HL-60 (cell line): ENCODE measurements at places on chromosomes 5 and 9.

DNA sequence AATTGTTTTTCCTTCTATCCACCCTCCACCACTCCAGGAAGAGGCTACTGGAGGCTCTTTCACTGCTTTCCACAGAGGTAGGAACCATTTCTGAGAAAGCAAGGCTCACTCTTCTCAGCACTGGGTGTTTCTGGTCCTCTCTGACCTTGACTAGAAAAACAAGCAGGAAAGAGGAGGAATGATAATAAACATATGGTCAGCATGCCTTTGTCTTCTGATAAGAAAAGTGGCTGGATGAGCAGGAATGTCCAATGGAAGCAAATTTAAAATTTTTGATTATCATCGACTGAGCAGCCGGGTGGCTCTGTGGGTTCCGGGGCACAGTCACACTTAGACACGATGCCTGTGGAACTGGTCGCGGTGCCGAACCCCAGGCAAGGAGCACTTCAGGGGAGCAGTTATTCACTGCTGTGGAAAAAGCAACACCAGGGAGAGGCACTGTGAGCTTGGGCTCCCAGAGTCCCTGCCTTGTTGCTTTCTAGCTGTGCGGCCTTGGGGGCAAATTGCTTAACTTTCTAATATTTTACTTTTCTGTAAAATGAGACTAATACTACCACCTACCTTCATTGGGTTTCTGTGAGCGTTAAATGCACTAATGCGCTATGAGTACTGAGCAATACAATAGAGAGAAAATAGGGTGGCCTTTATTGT, 157.0 kb upstream of the LHFPL2 start:
- no peak for DNase-seq

DNA sequence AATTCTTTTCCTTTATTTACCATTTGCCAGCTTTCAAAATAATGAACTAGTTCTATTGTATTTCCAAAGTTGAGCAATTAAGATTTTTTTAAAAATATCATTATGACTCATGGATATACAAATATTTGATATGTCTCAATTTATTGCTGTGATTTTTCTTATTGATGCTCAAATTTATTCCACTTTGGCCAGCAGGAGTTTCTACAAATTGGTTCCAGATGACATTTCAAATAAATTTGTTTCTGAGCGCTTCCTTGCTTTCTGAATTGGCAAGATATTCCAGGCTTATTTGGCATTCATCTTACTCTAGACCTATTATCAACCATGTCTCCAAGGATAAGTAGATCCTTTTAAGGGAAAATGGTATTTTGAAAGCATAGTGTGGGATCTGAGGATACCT, 58.5 kb upstream of the TJP2 start:
- no peak for DNase-seq

DNA sequence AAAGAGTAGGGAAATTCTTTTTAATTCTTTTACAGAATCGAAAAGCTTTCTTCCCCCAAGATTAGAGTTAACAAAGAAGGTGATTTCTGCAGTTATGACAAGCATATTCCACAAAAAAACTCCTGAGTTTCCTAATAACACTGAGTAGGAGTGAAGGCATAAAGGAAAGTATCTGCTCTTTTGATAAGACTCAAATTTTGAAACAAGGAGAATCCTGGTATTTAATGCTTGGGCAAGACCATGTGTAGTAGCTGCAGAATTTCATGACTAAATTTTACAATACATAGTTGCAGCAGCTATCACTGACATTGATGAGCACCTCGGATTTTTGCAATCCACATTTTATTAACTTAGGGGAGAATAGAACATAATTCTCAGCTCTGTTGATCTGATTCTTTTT, 92.6 kb downstream of the MARCHF3 start:
- no peak for DNase-seq

GRCh38 chr5:73780302-73781080, 154.5 kb downstream of the ARHGEF28 start:
- no peak for DNase-seq

DNA sequence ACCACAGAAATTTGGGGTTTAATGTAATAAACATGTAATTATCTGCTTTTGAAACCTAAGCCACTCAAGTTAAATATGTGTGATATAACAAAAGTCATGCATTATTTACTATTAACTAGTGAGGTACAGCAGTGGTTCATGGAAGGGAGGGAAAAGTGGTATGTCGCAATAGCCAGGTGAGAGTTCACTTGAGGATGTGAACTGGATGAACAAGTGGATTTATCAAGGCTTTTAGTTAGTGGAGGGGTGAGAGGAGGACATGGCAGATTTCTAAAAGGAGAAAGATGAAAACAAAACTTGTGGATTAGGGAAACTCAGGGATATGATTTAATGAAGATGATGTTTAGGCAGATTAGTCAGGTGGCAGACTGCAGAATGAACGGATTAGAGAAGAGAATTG, 141.3 kb upstream of the NFIB start:
- no peak for DNase-seq

GRCh38 chr9:76664120-76664519, 100.1 kb upstream of the PCA3 start:
- no peak for DNase-seq

GRCh38 chr5:128174951-128175350, 91.4 kb downstream of the SLC12A2 start:
- no peak for DNase-seq

DNA sequence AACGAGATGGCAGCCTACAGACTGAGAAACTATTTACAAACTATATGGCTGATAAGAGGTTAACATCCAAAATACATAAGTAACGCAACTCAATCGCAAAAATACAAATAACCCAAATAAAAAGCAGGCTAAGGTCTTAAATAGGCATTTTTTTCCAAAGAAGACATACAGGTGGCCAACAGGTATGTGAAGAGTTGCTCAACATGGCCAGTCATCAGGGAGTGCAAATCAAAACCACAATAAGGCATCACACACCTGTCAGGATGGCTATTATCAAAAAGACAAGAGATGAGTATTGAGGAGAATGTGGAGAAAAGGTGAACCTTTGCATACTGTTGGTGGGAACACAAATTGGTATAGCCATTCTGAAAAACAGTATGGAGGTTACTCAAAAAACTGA, 73.5 kb downstream of the CAMSAP1 start:
- no peak for DNase-seq

DNA sequence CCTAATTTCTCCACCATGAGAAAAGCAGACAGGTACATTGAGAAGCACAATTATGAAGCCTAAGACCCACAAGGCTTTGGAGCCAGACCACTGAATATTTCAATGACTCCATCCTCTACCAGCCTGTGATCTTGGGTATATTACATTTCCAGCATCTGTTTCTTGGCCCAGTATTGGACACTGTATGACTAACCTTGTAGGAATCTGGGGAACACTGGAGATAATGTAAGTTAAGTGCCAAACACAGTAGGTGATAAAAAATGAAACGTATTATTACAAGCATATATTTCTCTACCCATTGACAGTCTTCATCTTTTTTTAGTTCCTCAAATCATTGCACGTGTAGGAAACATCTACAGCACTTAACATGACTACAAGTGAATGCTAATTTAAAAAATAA, 28.6 kb upstream of the FEM1C start:
- no peak for DNase-seq

- no peak for DNase-seq
Observed at GRCh38 chr9:108109927-108110690, 620.5 kb upstream of the KLF4 start.

GRCh38 chr9:5264219-5264595, 33.0 kb downstream of the INSL4 start:
- DNase-seq: no peak

DNA sequence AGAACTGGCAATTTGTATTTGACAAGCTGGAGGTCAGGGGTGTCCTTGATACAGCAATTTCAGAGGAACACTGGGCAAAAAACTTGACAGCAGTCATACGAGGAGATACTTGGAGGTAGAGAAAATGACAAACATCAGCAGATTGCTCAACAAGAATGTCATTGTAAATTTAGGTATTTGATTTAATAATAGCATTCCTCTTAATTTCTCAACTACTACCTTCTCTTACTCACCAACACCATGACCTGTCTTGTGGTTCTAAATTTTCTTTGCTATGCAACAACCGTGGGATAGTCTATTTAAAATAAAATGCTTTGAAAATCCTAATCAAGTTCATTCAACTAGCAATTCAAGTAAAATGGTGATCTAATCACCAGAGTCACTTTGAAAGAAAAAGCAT, 128.4 kb downstream of the DNAH5 start:
- no peak for DNase-seq

DNA sequence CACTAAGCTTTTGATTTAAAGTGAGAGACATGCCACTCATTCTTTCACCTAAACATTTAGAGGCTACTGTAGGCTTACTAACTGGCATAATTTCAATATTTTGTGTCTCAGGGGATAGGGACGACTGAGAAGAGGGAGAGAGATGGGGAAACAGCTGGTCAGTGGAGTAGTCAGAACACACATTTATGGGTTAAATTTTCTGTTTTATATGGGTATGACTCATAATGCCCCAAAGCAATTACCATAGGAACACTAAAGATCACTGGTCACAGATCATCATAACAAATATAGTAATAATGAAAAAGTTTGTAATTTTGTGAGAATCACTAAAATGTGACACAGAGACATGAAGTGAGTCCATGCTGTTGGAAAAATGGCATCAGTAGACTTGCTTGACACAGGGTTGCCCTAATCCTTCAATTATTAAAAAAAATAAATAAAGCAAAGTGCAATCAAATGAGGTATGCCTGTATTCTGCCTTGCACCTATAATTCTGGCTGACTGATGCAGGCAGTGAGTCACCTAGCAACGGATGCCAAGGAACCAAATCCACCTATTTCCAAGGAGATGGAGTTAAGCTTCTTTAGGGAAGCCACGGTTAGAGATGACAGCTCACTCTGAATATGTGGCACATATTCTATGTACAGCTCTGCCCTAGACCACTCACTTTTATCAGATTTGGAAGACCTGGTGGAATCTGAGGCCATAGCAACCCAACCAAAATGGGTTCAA, 166.1 kb downstream of the MARCHF11 start:
- DNase-seq: no peak

GRCh38 chr9:33162721-33163311, 4.3 kb downstream of the B4GALT1 start:
- no peak for DNase-seq

DNA sequence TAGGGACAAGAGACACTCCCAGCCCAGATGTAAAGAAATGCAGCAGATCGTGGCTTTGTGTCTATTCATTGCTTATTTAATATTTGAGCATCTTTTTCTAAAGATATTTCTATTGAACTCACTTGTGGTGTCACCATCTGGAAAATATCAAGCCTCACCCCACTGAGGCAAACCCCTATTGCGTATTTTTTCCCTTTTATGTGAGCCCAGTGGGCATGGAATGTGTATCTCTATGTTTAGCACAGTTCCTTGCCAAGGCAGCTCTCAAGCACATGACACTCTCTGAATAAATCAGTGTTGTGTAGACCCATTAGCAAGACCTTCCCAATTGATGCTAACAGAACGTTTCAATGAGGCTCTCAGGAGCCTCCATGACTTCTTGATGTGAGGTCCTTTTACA, 81.6 kb downstream of the TMEM174 start:
- no peak for DNase-seq

- DNase-seq: no peak
Observed at GRCh38 chr5:127092690-127093089, 19.4 kb upstream of the C5orf63 start.

DNA sequence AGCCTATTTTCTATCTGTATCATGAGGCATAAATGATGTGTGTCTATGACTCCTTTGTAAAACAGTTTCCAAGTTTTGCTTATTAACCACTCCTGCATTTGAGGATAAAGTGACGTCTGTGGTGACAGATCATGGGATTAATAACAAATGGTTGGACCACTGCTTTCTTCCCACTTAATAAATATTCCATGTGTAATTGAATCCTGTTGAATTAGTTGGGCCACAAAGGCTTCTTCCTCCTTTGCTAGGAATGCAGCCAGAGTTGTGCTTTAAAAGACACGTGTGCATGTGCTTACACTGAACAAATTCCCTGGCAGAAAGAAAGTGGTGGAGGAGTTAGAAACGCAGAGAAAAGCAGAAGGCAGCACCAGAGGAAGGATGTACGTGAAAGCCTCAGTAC, 150.2 kb downstream of the ACTBL2 start:
- DNase-seq: no peak

- no peak for DNase-seq
Observed at GRCh38 chr5:54007827-54008777, 302.3 kb downstream of the ARL15 start.

GRCh38 chr9:37255187-37255586, 134.8 kb downstream of the ZCCHC7 start:
- no peak for DNase-seq

DNA sequence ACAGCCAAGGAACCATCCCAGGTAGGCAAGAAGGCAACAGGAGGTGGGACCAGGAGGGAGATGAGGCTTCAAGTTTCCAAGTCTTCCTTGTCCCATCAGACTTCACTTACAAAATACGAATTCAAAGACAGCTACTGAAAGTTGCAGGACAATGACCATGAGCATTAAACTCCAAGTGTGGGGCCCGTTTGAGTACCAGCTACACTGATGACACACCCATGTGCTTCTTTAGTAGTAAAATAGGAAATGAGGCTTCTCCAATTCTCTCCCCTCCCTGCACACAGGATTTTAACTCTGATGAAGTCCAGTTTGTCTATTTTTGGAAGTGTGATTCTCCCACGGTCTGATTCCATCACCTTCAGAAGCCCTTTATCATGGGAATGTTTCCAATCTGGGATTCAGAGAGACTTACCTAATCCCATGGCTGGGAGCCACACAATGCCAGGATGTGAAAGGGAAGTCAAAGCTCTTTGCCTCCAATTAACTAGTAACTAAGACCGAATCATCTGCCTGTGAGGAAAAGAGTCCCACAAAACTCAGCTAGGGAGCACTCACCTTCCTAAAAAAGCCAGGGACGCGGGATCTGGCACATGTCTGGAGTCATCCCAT, 222.8 kb upstream of the MSX2 start:
- no peak for DNase-seq

GRCh38 chr9:68654075-68654474, 51.0 kb upstream of the PIP5K1B start:
- no peak for DNase-seq

- no peak for DNase-seq
Observed at GRCh38 chr5:1133108-1133507, 21.2 kb upstream of the SLC12A7 start.
